ENCODE measurements at places on chromosomes 13 and 19. TPM values are rescaled to one million over a fixed set of nuclear protein-coding genes. Genes with fewer than 3 reads are reported as not detected.

GRCh38 chr13:39414339-39414738, 188.7 kb downstream of the LHFPL6 start:
- DNase-seq: no peak

GRCh38 chr13:41694545-41695301, 237.4 kb downstream of the RGCC start:
- peak; percentile 76 for DNase-seq

DNA sequence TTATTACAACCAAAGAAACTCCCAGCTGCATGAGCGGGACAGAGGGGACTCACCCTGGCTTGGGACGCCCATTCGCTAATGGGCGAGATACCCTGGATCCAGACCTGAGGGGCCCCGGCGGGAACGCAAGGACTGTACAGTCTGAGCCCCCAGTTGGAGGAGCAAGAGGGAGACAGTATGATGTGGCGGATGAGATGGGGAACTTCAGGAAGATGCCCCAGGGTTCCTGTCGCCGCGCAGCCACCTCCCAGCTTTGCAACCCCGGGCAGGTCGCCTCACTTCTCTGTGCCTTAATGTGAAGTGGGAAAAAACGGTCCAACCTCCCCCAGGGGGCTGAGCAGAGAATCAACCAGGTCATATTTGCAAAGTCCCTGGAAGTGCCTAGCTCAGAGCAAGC, 2.5 kb downstream of the NPAS1 start:
- no peak for DNase-seq

GRCh38 chr19:7692417-7693088, 9.4 kb downstream of the FCER2 start:
- no peak for DNase-seq

GRCh38 chr19:48085076-48085475, 25.5 kb downstream of the PLA2G4C start:
- no peak for DNase-seq

DNA sequence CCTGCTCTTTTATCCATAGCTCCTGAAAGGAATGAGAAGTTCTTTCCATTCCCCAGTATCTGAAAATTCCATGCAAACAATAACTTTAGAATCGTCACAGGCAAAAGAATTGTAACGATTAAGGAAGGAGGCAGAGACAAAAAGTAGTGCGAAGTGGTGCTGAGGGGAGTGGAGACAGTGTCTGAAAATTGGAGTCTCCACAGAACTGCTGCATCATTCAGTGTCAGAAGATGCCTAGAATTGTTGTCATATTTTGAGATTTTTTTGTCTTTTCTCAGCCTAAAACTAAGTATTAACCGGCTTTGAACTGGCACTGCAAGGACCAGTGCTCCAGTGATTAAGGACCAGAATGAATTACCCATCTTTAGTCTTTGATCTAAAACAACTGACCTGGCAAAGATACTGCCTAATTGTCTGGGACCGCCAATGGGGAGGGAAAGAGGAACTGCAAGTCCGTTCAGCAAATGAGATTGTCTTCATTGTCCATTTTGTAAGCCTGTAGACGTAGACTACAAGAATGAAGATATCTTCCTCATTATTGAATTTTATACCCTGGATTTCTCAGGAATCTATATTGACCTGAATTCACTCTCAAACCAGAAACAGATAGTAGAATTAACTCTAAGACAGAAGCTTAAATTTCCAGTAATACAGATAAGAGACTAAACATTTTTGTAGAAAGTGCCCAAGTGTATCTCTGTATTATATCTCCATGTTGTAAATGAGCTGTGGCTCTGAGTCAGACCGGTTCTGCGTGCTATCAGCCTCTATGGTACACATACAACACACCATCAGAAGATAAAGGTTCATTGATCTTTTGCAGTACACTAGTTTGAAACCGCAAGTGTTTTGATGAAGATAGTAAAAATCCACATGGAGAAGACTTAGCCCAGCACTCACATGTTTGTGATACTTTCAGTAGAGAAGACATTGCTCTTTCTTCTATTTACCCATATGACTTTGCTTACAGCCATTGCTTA, 293.2 kb downstream of the EFNB2 start:
- no peak for DNase-seq

DNA sequence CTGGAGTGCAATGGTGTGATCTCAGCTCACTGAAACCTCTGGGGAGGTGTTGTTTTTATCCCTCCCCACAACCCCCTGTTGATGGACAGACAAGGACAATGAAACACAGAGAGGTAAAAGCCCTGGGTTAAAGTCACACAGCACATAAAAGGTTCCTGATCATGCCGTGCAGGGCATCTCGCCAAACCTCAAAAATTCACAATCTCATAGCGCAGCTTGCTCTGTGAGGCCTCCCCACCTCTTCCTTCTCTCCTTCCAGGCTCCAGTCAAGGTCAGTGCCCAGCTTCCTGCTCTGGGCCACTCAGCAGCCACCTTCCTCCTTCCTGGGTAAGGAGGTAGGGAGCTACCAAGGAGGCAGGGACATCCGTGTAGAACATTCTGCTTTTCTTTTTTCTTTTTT, 2.3 kb downstream of the FUT2 start:
- DNase-seq: no peak

DNA sequence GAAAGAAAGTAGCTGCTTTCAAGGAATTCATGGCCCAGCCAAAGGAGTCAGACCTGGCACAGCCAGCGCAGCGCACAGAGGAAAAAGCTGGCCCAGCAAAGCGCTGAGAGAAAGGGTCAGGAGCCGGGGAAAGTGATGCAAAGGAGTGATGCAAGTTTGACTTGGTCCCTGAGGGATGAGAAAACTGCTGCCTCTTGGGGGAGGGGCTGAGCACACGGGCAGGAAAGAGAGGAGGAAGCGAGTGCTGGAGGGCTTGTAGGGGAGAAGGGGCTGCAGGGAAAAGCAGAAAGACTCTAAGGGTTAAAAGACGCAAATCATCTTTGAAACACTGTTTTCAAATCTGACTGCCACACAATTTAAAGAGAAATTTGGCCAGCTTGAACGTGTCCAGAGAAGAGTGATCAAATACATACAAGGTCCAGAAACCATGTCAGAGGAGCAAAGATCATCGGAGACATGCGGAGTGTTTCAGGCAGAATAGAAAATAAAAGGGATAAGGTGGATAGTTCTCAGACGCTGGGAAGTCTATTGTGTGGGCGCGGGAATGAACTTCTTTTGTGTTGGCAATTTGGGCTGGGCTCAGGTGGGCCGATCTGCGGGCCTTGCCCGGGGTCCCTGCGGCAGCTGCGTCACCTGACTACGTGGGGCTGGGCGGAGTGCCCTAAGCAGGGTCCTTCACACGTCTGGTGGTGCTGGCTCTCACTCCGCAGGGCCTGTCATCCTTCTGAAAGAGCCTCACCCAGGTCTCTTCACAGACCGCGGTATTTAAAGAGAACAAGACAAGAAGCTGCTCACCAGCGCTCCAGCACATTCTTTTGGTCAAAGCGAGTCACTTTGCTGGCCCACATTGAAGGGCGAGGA, 18.1 kb downstream of the N4BP2L1 start:
- DNase-seq: peak; percentile 59

DNA sequence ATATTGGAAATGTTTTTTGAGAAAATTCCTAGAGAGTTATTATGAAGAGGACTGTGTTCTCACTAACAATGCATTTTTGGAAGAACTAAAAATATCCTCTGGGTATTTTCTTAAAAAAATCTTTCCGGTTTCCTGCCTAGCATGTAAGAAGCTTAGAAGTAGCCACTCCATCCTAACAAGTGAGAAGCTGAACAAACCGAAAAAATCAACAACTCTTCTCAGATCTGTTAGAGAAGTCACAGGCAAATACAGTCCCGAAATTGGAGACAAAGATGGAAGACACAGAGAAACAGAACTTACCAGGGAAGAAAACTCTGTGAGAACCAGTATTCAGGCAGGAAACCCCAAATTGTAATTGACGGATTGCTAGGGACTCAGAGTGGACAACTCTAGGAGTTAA, 173.0 kb downstream of the KLF12 start:
- no peak for DNase-seq

- no peak for DNase-seq
Measured at GRCh38 chr19:35436477-35437405, 11.3 kb upstream of the FFAR2 start.

GRCh38 chr19:8391198-8392016, 1.2 kb downstream of the RAB11B start:
- DNase-seq: no peak

DNA sequence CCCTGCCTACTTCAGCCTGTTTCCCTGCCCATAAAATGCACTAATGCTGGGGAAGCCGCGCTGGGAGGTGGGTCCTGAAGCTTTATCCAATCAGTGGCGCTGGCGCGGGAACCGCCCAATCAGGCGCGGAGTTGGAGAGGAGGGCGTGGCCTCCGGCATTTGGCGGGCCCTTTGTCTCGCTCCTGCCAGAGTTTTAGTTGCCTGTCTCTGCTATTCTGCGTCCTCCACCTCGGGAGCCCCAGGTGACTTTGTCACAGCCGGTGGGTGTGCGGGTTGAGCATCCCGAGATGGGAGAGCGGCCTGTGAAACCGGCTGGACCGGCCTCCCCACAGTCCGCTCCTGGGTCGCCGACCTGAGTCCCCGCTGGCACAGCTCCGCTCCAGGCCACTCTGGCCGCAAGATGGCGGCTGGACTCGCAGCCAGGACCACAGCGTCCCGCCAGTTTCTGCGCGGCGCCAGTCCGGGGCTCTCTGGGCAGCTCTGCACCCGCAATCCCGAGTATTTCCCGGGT, 30.7 kb upstream of the ZNF429 start:
- peak; percentile 78 for DNase-seq

GRCh38 chr19:15551293-15552004, 43.1 kb downstream of the CYP4F22 start:
- peak; percentile 22 for DNase-seq

- no peak for DNase-seq
Measured at GRCh38 chr19:5674714-5675113, 5.6 kb downstream of the MICOS13 start.

DNA sequence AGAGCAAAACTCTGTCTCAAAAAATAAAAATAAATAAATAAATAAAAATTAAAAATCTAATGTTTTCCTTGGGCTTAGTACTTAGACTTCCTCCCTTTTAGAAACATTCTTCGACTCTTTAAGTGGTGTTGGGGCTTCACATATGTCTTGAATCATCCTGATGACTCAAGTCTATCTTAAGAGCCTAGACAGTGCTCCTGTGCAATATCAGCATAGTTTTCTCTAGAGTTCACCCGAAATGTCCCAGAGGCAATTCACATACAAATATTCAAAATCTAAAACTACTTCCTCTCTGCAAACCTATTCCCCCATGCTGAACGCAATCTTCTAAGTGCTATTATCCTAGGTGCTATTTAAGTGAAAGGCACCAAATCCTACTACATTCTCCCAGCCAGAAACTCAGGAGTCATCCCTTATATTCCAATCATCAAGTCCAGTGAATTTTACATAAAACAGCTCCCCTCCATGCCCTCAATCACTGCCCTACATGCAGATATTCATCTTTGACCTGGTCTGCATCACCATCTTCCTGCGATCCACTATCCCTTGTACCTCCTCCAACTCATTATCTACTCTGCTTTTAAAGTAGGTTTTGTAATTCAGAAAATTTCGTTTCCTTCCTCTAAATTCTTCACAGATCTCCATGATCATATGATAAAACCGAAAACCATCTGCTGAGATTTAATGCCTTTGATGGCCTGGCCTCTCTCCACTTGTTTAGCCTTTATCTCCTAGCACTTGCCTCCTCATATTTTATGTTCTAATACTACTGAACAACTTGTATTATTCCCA, 102.7 kb downstream of the ELF1 start:
- no peak for DNase-seq

DNA sequence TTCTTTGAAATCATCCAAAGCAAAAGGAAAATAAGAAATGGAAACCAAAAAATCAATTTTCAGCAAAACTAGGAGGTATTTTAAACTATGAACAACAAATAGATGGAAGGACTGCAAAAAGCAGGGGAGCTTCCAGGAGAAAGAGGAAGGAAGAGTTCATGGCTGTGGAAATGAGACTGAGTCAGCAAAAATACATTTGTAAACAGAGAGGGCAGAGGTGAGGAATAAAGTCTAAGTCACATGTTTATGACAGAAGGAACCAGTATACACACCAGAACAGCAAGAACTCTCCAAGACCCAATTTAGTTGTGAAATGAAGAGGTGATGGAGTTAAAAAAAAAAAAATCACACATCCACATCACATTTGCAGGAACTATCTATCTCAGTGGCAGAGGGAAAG, 69.6 kb downstream of the RNASEH2B start:
- no peak for DNase-seq

DNA sequence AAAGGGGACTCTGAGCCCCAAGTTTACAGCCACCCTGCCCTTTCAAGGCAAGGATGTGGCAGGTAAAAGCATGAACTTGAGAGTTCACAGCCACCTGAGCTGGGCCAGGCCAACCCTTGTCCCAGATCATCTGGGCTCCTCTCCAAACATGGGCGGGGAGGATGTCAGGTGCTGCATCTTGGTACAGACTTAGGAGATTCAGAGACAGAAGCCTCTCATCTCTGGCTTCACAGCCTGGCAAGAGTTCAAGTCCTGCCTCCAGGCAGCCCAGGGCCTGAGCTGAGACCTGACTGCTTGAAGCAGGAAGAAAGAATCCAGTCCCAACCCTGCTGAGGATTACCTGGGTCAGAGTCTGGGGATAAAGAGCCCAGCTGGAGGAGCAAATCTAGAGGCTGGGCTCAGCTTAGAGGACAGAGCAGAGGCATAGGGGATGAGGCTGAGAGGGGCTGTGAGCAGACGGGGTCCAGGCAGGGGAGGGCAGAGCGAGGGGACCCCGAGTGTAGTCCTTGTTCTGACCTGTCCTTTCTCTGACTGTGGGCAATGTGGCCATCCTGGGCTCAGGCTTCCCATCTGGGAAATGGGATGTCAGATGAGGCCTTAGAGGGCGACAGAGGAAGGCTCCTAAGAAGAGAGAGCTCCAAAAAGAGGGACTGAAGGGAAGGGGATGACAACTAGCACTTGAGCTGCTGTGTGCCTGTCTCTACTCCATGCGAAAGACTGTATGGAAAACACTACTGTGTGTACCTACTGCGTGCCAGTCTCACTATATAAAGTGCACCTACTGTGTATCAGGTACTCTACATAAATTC, 6.6 kb upstream of the OR10H5 start:
- peak; percentile 45 for DNase-seq

DNA sequence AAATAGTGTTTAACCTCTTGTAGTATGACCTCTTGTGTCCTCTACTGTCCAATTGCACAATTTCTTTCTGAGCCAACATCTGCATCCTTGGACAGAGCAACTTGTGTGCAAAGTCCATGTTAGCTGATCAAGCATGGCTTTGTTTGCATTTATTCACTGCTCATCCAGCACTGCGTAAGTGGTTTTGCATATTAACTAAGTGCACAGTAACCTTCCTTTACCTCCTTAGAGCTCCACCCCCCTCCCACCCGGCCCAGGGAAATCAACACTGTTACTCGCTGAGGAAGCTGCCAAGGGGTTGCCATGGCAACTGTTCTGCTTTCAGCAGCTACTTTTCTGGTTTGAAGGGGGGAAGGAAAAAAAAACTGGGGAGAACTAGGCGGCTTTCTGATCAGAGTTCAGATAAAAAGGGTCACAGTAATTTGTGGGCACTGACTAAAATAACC, 153.5 kb upstream of the KLF12 start:
- DNase-seq: peak; percentile 76

GRCh38 chr13:67097892-67098452, 132.2 kb downstream of the PCDH9 start:
- DNase-seq: no peak

Gene TRAPPC6A
- 16.7 TPM for total RNA-seq

Gene ZNF554
- 2.1 TPM for total RNA-seq

Gene TBXA2R
- total RNA-seq: not detected

Gene TSHZ3
- total RNA-seq: 3.2 TPM

Gene TMEM38A
- 5.0 TPM for total RNA-seq

Gene FBXO17
- 3.8 TPM for total RNA-seq

Gene IGFL1
- not detected for total RNA-seq

Gene ADGRE3
- not detected for total RNA-seq

Gene NPAS1
- not detected for total RNA-seq

Gene LPAR2
- total RNA-seq: not detected

Gene RDH8
- total RNA-seq: not detected

Gene ZNF665
- total RNA-seq: 14.2 TPM

Gene KRTDAP
- total RNA-seq: not detected

Gene ZNF729
- not detected for total RNA-seq

Measured in uterus (tissue), 4 donors.